ENCODE measurements at places on chromosomes 5 and 9. TPM values are rescaled to one million over a fixed set of nuclear protein-coding genes. Genes with fewer than 3 reads are reported as not detected.
A peak's percentile ranks its signal among the peaks of the same experiment; 100 is the strongest.

DNA sequence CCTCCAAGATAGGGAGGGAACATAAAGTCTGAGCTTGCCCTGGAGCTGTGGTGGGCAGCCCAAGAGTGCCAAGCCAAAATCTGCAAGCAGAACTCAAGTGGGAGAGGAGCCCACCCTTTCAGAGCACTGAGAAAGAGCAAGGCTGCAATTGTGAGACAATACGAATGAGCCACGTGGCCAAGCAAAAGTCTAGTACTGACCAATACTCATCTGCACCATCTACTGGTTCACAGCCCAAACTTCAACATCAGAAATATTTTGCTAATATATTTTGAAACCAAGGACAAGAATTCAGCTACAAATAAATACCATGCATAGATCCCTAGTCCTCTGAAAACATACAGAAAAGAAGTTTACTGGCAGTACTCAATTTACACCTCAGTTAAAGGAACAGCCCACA, 696.2 kb upstream of the COX7C start:
- no peak for DNase-seq

Gene GDNF
- 0.05 TPM for total RNA-seq

- peak; percentile 92 for DNase-seq
Observed at GRCh38 chr5:73591698-73592501, 26.4 kb downstream of the UTP15 start.

- peak; percentile 69 for DNase-seq
Observed at GRCh38 chr9:15873573-15874177, 320.8 kb downstream of the CCDC171 start.

Gene SPATA31E1
- total RNA-seq = not detected

All from M059J (cell line).